ENCODE measurements at places on chromosomes 2 and 18.

DNA sequence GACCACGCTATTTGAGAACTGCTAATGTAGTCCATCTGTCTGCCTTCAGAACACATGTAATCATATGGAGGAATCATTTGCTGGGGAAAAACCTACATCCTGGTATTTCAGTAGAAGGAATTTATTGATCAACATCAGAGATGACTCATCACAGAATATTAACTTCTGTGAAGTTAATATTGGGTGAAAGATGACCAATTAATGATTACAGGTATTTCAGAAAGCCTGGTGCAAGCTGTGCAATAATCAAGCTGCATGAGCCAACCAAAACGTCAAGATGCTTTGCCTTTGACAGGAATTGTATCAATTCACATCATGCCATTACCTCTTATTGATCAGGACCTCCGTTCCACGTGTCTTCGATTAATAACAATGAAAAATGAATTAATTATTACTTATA is 9.4 kb upstream of the SPATS2L start:
- no peak for DNase-seq

GRCh38 chr18:59813942-59814341 is 85.9 kb upstream of the PMAIP1 start:
- DNase-seq, result peak; percentile 17

- no peak for DNase-seq
Measured at GRCh38 chr18:55419947-55420664, 167.9 kb downstream of the TCF4 start.

- DNase-seq, result peak; percentile 20
Measured at GRCh38 chr2:229087843-229088516, 183.1 kb downstream of the PID1 start.

- DNase-seq, result no peak
Measured at GRCh38 chr2:106163948-106164545, 30.1 kb downstream of the UXS1 start.

DNA sequence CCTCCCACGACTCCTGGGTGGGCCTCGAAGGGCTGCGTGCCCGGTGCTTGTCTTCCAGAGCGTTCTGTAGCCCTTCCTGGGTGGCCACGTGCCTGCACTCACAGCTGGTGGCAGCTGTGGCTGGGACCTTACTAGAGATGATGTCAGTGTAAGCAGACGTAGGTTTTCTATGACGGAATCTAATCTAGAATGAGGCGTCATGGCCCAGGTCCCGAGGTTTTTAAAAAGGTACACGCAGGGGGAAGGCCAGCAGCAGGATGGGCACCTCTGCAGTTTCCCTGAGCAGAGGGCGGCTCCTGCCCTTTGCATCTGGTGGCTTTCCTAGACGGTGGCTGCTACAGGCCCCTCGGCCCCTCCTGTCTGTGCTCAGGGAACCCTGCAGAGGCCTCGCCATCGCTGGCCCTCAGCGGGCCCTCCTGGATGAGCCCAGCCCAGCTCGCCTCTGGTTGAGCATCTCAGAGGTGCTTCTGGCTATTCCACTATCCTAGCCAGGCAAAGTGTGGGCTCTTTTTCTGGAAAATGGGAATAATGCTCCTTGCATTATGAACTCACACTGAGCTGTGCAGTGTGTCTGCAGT is 49.6 kb upstream of the PXDN start:
- no peak for DNase-seq
